Natural killer cell treated with Interleukin-12 subunit alpha and Interleukin-12 subunit beta and Interleukin-15 and Interleukin-18, amount 100 ng/mL, for 72 hours (primary cell): ENCODE measurements at places on chromosomes 5 and 9. TPM values are rescaled to one million over a fixed set of nuclear protein-coding genes. Genes with fewer than 3 reads are reported as not detected.

PCDHAC1 gene
- not detected for total RNA-seq

SLC1A3 gene
- 1.2 TPM for total RNA-seq

DMRT3 gene
- total RNA-seq, result not detected

SCGB3A1 gene
- total RNA-seq, result not detected

PFDN1 gene
- total RNA-seq, result 62.2 TPM

NEURL1B gene
- total RNA-seq, result 0.36 TPM

LCN15 gene
- not detected for total RNA-seq

SOX30 gene
- total RNA-seq, result not detected

TOR4A gene
- total RNA-seq, result 31.1 TPM

SLC36A3 gene
- total RNA-seq, result not detected

GRM6 gene
- not detected for total RNA-seq

NOXA1 gene
- total RNA-seq, result 0.33 TPM

SOHLH1 gene
- total RNA-seq, result not detected

PCDHB8 gene
- total RNA-seq, result not detected

GDA gene
- total RNA-seq, result not detected

TGFBI gene
- total RNA-seq, result not detected

LEAP2 gene
- 2.7 TPM for total RNA-seq

IFNA21 gene
- not detected for total RNA-seq

SPATA31C1 gene
- not detected for total RNA-seq

RELL2 gene
- 39.3 TPM for total RNA-seq

HNRNPH1 gene
- total RNA-seq, result 1,296 TPM

MAP1B gene
- 0.06 TPM for total RNA-seq

SAPCD2 gene
- total RNA-seq, result 20.8 TPM

PALM2AKAP2 gene
- not detected for total RNA-seq

THBS4 gene
- not detected for total RNA-seq

SEMA5A gene
- total RNA-seq, result not detected

PRDM9 gene
- total RNA-seq, result not detected

TAF11L10 gene
- not detected for total RNA-seq

ESM1 gene
- 0.73 TPM for total RNA-seq

OGN gene
- total RNA-seq, result not detected

MSX2 gene
- not detected for total RNA-seq

CKMT2 gene
- not detected for total RNA-seq

IL13 gene
- 19.6 TPM for total RNA-seq

IL4 gene
- 2.6 TPM for total RNA-seq

IL3 gene
- 0.36 TPM for total RNA-seq

NEUROG1 gene
- total RNA-seq, result not detected

SCGB3A2 gene
- not detected for total RNA-seq

GARIN3 gene
- not detected for total RNA-seq

TLR4 gene
- total RNA-seq, result 0.42 TPM

SHOC1 gene
- total RNA-seq, result not detected

ANKRD18A gene
- total RNA-seq, result 2.7 TPM

PLEKHG4B gene
- not detected for total RNA-seq

FAM81B gene
- not detected for total RNA-seq

NR5A1 gene
- total RNA-seq, result not detected

TOPORS gene
- 12.1 TPM for total RNA-seq

TICAM2 gene
- total RNA-seq, result 11.1 TPM

PCDHAC2 gene
- total RNA-seq, result not detected

LRRC14B gene
- total RNA-seq, result not detected

CAMK2A gene
- total RNA-seq, result not detected

PCDHGB6 gene
- 1.1 TPM for total RNA-seq

CATSPER3 gene
- 0.52 TPM for total RNA-seq

ALDOB gene
- total RNA-seq, result not detected

DOLK gene
- total RNA-seq, result 11.5 TPM

DDX4 gene
- total RNA-seq, result not detected

PCDHB10 gene
- total RNA-seq, result not detected

ABLIM3 gene
- total RNA-seq, result not detected

NOTCH1 gene
- 85.0 TPM for total RNA-seq
